Stimulated activated CD4-positive, alpha-beta T cell treated with anti-CD3 and anti-CD28 coated beads, Interleukin-12 subunit alpha, Interleukin-12 subunit beta, amount 100 ng/mL, for 24 hours (primary cell): ENCODE measurements at places on chromosomes 6 and 20.

- DNase-seq = no peak
Observed at GRCh38 chr20:37600486-37600885, 72.8 kb upstream of the BLCAP start.

DNA sequence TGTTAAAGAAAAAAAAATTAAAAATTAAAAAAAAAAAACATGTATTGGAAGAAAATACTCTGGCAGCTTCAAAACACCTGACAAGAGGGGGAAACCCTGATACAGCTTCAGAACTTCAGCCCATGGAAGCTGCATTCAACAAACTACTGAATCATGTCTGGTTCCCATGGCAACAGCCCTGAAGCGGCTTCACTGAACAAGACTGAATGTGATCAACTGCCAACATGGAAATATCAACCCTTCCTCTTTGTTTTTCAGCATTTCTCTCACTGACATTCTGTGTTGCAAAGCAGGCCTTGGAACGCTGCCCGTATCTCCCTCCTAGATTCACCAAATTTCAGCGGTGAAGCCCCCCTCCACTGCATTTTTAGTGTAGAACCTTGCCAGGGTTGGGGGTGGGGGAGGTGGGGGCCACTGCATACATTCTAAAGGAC lies 91.3 kb upstream of the SHLD1 start:
- no peak for DNase-seq

DNA sequence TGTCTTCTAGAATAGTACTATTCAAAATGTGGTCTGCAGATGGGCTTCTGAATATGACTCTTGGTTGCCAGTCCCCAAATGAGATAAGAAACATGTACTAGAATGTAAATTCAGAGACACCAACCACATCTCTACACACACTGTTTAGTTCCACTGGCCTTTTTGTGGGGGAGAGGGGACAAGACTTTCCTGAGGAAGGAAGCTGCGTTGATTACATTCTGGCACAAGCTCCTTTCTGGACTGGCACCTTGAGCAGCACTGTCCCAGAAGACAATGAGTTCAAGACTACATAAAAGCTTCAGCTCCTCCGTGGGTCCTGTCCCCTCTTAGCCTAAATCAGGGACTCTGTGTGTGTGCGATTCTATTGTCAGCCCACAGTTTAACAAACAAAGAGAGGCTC lies 6.9 kb upstream of the IYD start:
- DNase-seq = no peak

GRCh38 chr6:106425382-106425781 lies 64.9 kb downstream of the CRYBG1 start:
- DNase-seq = no peak

- DNase-seq = no peak
Observed at GRCh38 chr20:32231847-32232246, 24.2 kb downstream of the POFUT1 start.

- no peak for DNase-seq
Observed at GRCh38 chr6:43075670-43076463, at the start of gene PTK7. PTK7 (plus strand) TSS chr6:43076314; CDS start chr6:43076489, 175 bp downstream.

GRCh38 chr6:16438718-16439591 lies 200.6 kb downstream of the GMPR start:
- no peak for DNase-seq

DNA sequence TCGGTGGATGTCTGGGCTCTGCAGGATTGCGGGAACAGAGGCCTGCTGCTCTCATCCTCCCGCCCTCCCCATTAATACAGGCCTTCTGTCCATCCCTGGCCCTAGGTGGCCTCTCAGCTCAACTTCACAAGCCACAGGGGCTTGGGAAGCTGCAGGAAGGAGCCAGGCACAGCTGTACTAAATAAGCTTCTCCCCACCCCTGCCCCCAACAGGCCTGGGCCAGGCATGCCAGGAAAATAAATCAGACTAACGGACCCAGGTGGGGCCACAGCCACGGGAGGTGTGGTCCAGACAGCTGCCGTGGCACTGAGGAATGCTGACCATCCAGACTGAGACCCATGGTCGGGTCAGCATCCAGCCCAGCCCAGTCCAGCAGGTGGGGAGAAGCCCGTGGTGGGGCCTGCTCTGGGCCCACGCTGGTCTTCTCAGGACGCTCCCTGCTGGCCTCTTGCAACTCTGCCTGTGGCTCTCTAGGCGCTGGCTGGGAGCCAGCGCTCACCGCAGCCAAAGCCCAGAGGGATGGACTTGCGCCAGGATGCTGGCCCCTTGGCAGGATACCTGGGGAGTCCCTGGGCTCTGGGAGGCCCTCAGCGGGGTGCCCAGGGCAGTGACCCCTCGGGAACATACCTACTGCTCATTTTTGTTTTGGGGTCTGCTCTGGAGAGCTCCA lies 8.6 kb upstream of the YTHDF1 start:
- no peak for DNase-seq

DNA sequence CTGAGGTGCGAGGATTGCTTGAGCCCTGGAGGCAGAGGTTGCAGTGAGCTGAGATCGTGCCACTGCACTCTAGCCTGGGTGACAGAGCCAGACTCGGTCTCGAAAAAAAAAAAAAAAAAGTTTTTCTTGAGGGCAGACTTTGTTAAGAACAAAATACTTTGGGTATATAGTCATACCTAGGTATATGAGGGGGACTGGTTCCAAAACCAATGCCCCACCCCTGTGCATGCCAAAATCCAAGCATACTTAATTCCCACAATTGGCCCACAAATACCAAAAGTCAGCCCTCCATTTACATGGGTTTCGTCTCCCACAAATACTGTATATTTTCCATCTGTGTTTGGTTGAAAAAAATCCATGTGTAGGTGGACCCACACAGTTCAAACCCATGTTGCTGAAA lies 119.9 kb downstream of the INSM1 start:
- no peak for DNase-seq

GRCh38 chr6:10837622-10837994 lies 731 bp downstream of the MAK start:
- no peak for DNase-seq

DNA sequence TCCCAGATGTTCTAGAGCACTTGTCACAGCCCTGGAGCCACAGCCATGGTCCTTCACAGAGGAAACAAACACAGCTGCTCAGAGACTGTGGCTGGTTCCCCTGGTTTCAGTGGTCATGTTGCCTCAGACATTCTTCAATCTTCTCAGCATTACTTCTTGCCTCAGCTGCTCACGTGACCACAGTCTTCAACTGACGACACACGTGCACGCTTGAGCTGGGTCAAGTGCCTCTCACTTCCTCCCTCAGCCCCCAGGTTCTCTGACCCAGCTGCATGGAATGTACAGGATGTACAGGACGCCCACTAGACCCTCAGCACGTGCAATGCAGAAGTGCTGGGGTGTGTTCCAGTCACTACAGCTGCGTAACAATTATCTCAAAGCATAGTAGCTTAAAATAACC lies 159.8 kb upstream of the GGTLC1 start:
- no peak for DNase-seq

DNA sequence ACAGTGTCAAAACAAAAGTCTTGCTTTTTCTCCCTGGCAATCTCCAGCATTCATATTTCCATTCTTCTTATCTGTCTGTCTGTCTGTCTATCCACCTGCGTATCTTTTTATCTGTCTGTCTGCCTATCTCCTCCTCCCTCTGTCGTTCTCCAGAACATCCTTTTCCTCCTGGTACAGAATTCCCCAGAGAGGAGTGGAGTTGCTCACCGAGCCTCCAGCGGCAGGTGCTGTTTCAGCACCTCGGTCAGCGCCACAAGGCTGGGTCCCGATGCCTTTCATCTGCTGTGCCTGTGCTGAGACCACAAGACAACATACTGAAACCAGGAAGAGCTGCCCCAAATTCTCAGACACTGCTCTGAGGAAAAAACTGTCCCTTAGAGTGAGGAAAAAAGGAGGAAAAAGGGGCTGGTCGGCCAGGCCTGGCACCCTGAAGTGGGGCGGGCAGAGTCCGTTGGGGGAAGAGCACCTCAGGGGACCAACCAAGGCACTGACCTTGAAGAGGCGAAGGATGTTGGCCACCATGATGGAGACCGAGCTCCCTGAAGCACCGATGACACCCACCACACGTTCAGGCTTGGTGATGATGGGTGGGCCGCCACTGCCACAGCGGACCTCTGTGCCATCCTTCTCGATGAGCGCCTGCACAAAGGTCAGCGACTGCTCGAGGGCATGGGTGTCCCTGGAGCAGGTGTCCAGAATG lies 13.3 kb downstream of the GRM4 start:
- no peak for DNase-seq

GRCh38 chr6:25706314-25707014 lies 48.1 kb upstream of the SLC17A4 start:
- no peak for DNase-seq

- DNase-seq = no peak
Observed at GRCh38 chr6:158083455-158084325, 84.4 kb downstream of the SERAC1 start.

- DNase-seq = peak; percentile 18
Observed at GRCh38 chr20:973785-974194, 28.3 kb downstream of the RSPO4 start.

DNA sequence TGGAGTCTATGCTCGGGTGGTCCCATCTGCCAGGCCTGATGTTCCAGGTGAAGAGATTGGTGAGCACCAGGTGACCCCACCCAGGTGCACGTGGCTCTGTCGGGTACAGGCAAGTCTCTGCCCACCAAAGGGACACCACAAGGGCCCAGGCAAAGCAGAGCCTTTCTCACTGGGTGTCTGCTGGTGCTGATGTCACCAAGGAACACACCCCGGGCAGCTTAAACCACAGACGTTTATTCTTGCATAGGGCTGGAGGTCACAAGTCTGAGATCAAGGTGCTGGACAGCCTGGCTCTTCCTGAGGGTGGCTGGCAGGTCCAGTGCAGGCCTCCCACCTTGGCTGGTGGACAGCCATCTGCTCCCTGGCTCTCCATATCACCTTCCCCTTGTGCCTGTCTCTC lies 100.7 kb upstream of the CD93 start:
- DNase-seq = no peak
